ENCODE measurements at places on chromosomes 7 and 10.

- no peak for DNase-seq
These were observed 14.0 kb upstream of the SEM1 start for GRCh38 chr7:96723622-96724021.

DNA sequence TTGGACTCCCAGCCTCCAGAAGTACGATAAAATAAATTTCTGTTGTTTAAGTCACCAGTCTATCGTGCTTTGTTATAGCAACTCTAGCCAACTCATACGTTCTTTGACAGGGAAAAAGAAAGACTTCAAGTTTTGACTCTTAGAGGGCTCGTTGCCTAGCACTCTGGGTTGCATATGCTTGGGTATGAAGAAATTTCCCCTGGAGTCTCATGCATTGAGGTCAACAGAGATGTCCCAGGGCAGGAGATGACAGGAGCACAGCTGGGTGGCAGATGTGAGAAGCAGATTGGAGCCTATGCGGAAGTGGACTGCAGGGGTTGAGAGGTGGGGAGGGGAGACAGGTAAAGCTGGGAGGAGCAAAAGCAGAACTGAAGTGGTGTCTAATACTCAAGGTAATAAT is 63.3 kb upstream of the JAZF1 start:
- no peak for DNase-seq

- no peak for DNase-seq
These were observed 51.8 kb downstream of the ARHGAP22 start for GRCh38 chr10:48552946-48553564.

GRCh38 chr10:3631701-3632330 is 153.2 kb downstream of the KLF6 start:
- no peak for DNase-seq

Data from foreskin melanocyte (primary cell).